Caco-2 (cell line): ENCODE measurements at places on chromosomes 11 and 22.

DNA sequence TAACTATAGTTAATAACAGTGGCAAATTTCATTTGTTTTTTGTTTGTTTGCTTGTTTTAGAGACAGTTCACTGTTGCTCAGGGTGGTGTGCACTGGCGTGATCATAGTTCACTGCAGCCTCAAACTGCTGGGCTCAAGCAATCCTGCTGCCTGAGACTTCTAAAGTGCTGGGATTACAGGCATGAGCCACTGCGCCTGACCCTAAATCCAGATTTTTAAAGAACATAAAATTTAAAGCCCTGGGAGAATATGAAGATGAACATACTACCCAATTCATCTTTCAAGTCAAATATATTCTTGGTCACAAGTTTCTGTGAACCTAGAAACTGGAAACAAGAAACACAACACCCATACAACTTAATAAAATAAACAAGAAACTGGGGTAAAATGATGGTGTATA, 28.1 kb downstream of the RRAS2 start:
- no peak for DNase-seq

DNA sequence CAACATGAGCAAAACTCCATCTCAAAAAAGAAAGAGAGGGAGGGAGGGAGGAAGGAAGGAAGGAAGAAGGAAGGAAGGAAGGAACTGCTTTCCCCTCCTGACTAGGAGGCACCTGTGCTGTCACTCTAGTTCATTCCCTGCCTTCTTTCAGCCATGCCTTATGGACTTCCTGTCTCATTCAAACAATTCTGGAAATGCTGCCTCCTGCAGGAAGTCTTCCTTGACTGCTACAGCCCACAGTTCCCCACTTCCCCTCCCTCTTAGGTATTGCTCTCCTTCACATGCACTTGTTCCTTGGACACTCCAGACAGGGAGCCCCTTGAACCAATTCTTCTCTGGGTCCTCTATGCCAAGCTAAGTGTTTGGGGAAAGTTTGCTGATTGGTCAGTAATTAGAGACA, 31.6 kb upstream of the WNT11 start:
- DNase-seq, result no peak

GRCh38 chr11:78099666-78100065, 20.0 kb upstream of the NDUFC2 start:
- no peak for DNase-seq

DNA sequence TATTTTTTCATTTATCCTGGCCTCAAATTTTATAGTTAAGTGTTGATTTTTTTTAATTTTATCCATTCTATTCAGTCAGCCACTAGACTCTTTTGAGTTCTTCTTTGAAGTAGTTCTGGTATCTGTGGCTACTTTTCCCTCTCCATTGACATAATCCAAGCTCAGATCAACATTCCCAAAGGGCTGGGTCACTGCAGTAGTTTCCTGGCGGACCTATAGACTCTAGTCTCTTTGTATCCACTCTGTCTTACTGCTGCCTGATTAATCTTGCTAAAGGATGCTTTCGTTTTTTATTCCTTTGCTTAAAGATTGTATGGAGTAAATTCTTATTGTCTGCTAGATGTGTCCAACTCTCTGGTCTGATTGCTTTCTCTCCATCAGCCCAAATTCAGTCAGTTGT, 87.6 kb downstream of the UVRAG start:
- no peak for DNase-seq

DNA sequence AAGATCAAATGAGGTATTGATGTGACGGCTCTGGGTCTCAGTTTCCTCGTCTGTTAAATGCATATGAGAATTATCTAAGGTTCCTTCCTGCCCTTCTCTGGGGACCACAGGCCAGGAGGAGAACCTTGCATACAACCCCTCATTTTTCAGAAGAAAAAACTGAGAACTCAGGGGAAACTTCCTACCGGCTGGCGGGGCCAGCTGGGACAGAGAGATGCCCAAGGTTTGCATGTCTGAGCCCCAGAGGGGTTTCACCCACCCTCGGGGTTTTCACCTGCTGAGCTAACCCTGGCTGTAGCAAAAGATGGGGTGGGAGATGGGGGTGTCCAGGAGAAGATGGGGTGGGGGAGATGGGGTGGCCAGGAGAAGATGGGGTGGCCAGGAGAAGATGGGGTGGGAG, 4.3 kb downstream of the TNFRSF13C start:
- no peak for DNase-seq

DNA sequence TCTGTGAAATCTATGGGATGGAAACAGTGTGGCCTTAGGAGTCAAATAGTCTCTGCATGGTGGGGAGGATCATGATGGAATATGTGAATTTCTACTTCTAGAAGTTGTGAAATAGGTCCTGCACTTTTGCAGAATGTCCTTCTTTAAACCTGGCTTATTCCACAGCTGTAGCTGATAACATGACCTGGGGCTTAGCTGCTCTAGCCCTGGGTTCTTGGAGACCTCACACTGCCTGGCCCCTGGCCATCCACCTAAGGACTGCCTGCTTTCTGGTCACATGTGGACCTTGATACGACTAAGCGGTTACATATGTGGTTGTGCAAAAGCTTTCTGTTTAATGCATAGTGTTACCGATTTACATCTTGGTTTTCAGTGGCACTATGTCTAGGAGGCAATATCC, 88.2 kb downstream of the SWAP70 start:
- DNase-seq, result no peak

DNA sequence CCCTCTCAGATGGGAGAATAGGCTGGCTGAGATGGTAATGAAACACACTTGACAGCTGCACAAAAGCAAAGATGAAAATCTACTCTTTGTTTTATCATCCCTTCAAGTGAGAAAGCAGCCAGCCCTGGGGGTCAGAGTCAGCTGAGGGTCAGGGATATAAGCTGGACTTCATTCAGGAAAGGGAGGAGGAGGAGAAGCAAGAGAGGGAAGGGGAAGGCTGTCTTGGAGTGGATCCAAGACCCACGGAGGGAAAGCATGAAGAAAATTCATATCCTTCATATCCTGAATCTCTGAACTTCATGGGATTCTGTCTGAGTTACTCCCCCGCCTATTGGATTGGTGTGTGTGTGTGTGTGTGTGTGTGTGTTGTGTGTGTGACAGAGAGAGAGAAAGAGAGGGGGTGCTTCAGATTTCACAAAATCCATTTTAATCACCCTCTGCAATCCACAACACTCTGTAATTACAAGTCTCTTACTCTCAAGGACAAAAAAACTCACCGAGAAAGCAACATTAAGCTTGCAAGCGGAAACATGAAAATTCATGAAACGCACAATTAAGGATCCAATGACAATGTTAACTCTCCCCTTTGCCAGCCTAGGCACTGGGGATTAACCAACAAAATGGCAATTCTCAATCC, 327.7 kb downstream of the TENM4 start:
- DNase-seq, result no peak

DNA sequence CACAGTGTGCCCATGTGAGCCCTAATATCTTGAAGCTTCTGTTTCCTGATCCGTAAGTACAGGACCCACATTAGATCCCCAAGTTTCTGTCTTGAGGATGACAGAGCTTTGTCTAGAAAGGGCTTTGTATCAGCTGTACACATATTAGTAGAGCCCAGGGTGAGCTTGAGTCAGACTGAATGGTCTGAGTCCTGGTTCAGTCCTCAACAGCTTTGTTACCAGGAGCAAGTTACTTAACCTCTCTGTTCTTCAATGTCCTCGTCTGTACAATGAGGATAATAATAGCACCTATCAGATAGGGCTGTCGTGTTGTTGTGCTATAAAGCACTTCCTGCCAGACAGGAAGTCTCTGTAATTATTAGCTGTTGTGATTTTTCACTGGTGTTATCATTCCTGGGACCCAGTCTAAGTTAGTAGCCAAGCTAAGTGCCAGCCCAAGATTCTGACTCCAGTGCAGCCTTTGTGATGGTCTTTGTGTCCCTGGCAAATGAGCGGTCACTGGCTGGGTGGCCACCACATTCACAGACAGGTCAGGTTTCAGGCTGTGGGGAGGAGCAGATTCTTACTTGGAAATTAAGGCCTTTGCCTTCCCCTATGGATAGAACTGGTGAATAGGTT, 6.8 kb downstream of the TOM1 start:
- DNase-seq, result no peak

- peak; percentile 18 for DNase-seq
These were observed 91.3 kb downstream of the CDKN1C start for GRCh38 chr11:2794046-2794967.

DNA sequence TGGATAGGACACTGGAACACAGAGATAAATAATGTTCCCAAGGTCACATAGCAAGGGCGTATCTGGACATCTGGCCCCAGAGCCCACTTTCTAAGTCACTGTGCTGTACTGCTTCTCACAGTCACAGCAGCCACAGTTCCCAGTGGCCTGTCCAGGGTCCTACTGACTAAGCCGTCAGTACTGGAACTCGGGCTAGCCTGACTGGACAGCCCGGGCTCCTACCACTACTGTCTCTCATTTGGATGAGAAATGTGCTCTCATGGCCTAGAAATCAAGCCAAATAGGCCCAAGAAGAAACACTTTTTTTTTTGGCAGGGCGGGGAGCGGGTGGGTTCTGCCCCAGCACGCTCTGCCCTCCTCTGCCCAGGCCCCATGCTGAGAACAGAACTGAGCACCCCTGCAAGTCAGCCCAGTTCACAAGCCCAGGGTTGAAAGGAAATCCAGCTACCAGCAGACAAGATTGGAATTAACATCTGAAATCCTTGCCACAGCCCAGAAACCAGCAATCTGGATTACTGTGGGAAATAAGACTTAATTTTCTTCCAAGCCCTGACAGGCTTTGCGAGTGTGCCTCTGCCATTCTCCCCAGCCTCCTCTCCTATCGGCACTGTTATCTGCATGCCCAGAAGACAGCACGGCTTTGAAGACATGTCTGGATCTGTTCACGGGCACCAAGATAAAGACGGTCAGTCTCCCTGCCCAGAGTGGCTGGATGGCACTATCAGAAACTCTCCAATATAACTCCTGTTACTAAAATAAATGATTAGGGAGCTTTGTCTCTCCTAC, 182.9 kb upstream of the NCAM1 start:
- DNase-seq, result no peak

DNA sequence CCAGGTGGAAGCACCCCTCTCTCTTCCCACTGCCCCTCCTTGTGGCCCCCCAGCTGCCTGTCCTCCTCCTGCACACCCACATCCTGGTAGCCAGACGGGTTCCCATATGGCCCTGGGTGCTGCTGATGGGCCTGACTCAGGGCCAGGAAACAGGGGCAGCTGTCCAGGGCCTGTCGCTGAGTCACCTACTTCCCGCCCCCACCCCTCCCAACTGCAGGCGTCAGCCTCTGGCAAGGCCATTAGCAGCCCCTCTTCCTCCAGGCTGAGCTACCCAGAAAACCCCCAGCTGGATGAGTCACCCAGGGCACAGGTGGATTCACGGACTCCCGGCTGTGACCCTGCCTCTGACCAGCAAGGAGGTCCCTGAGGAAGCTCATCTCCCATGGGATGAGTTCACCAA, 6.9 kb upstream of the GAL start:
- peak; percentile 42 for DNase-seq

- no peak for DNase-seq
These were observed 64.5 kb downstream of the MPPED1 start for GRCh38 chr22:43476341-43476740.

GRCh38 chr11:111676878-111677585, 74.8 kb downstream of the SIK2 start:
- no peak for DNase-seq

GRCh38 chr11:68685656-68686380, 1.5 kb downstream of the GAL start:
- no peak for DNase-seq

DNA sequence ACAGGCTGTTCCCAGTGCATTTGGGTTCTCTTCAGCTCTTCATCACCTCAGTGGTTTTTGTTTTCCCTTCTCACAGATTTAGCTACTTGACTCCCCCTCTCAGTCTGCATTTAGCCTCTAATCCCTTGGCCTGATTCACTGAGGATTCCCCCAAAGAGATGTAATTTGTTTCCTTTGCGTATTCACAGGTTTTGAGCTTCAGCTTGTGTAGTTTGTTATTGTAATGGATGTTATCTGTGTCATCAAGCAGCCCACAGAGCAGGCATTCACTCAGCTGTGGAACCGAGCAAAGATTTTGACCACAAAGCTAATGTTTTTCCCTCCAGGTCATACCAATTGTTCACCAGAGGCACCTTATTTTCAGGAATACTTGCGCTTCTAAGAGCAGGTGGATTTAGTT, 6.4 kb upstream of the ME3 start:
- DNase-seq, result no peak

- peak; percentile 95 for DNase-seq
These were observed 33.0 kb upstream of the TH start for GRCh38 chr11:2204361-2205213.

GRCh38 chr11:78347956-78348355, 69.7 kb downstream of the GAB2 start:
- no peak for DNase-seq

DNA sequence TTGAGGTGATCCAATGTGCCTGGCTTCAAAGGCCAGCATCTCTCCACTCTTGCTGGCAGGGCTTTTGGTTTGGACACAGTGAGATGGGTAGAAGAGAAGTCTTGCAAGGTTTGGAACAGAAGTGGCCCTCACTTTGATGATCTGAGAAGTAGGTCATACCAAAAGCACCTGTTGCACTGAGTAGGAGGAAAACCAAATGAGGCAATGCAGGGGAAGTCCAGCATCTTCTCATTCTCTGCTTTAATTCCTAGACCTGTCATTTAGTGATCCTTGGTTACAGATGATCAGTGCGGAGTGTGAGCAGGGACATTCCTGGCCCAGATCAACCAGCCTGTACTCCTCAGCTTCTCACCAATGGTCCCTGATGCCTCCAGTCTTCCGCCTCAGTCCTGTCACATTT, 990.5 kb downstream of the OPCML start:
- DNase-seq, result no peak
